Fibroblast of skin of right quadriceps (primary cell): ENCODE measurements at places on chromosomes 2 and 18.

- peak; percentile 49 for DNase-seq
These were observed 29.0 kb downstream of the ANO7 start for GRCh38 chr2:241217320-241218031.

DNA sequence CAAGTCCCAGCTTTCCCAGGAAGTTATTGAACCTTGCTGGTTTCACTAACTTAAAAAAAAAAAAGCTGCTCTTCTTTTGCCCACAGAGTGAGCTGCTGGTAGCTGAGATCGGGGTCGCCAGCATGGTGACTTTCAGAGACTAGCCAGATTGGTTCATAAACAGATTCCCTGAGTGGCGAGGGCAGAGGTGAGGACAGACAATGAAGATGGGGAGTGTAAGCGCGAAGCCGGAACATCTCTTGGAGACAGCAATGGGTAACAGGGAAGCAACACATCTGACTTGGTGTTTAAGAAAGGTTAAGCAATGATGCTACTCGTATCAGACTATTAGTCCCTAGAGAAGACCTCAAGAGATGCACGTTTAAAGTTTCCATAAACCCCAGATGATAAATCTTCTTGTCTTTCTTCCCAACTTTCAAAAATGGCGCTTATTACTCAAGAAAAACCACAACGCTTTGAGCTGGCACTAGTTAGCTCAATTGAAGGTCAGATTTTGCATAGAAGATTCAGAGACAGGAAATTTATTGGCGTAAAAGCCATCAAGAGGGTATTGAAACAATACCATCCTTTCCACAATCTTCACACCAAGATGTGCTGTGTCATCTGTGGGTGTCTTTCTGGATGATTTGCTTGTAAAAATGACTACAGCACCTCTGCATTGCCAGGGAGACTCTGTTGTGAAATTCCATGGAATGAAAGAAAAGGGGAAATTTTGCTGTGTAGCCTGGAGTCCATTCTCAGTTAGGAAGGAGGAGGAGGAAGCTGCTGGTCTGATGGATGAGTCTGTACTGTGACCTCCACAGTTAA lies 193.1 kb upstream of the CXCR4 start:
- no peak for DNase-seq

DNA sequence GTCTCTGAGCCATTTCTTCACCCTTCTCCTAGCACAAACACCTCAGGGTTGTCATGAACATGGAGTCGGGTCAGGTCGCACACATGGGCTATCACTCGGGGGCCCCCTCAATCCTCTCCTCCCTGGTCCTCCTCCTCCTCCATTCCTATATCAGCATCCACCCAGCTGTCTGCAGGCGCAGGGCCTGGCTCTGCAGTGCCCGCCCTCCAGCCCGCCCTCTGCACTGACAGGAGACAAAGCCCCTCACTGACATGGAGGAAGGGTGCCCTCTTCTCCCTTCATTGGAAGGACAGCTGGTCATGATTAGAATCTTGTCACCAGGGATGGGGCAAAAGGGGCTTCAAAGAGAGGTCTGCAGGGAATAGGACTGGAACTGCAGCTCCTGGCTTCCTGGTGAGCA lies 21.7 kb downstream of the HS1BP3 start:
- DNase-seq = no peak

DNA sequence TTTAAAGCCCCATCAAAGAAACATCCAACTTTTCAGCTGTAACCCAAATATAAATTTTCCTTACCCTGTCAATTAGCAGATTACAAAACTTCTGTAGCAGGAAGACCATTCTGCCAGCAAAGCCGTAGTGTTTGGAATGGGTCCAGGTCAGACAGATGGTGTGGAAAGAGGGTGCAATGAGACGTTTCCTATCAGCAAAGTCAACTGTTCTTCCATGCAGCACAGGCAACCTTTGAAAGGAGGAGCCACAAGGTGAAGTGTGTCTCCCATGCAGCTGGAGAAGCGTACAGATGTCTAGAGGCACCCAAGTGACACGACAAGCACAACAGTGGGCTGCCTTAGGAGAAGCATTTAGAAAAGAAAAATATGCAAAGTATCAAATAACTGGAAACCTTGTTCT lies 83.7 kb downstream of the SP3 start:
- DNase-seq = peak; percentile 29

DNA sequence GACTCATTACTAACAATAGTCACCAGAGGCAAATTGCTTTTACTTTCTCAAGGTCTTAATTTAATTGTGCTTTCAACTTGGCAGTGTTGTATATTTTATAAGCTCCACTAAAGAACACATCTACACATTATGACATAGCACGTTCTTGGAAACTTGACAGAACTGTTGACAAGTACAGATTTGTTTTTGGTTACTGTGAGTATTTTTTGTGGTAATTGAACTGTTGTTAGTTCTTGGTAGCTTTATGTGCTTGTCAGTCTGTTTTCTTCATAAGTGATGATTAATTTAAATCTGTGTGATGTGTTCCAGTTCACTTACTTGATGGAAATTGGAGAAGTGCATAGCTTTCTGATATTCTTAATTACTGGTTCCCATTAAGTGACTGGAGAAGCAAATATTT lies 63.9 kb downstream of the COMMD1 start:
- no peak for DNase-seq

- DNase-seq = peak; percentile 31
These were observed 2.3 kb downstream of the MEIS1 start for GRCh38 chr2:66437109-66437690.

DNA sequence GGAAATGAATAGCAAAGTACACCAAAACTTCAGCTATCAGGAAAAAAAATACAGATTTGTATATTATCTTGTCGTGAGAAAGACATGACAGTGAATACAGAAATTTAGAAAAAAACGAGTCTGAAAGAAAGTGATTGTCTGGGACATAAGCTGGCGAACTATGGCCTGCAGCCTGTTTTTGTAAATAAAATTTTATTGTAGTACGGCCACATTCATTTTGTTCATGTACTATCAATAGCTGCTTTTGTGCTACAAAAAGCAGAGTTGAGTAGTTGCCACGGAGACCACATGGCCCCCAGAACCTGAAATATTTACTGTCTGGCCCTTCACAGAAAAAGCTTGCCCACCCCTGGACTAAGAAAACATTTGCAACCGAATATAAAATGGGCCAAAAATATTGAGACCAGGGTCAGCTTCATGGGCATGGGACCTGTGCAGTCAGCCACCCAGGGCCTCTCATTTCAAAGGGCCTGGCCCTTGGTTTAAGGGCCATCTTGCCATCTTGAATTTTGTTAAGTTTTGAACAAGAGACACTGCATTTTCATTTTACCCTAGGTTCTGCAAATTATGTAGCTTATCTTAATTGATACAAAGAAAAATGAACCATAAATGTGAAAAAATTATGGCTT lies 17.9 kb downstream of the ANTXR1 start:
- DNase-seq = no peak

DNA sequence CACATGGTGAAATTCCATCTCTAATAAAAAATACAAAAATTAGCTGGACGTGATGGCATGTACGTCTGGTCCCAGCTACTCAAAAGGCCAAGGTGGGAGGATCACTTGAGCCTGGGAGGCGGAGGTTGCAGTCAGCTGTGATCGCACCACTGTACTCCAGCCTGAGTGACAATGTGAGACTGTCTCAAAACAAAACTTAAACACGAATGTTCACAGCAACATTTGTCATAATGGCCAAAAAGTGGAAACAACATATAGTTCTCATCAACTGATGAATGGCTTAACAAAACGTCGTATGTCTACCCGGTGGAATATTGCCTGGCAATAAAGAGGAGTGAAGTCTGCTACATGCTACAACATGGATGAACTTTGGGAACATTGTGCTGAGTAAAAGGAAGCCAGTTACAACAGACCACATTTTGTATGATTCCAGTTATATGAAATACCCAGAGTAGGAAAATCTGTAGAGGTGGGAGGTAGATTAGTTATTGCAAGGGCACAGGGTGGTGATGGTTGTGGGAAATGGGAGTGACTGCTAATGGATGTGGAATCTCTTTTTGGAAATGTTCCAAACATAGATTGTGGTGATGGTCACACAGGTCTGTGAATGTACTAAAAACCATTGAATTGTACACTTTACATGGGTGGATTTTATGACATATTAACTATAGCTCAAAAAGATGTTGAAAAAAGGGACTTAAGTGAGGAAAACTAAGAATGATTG lies 478.2 kb downstream of the PTPRM start:
- peak; percentile 48 for DNase-seq

- no peak for DNase-seq
These were observed 50.2 kb downstream of the SKA1 start for GRCh38 chr18:50424877-50425690.

DNA sequence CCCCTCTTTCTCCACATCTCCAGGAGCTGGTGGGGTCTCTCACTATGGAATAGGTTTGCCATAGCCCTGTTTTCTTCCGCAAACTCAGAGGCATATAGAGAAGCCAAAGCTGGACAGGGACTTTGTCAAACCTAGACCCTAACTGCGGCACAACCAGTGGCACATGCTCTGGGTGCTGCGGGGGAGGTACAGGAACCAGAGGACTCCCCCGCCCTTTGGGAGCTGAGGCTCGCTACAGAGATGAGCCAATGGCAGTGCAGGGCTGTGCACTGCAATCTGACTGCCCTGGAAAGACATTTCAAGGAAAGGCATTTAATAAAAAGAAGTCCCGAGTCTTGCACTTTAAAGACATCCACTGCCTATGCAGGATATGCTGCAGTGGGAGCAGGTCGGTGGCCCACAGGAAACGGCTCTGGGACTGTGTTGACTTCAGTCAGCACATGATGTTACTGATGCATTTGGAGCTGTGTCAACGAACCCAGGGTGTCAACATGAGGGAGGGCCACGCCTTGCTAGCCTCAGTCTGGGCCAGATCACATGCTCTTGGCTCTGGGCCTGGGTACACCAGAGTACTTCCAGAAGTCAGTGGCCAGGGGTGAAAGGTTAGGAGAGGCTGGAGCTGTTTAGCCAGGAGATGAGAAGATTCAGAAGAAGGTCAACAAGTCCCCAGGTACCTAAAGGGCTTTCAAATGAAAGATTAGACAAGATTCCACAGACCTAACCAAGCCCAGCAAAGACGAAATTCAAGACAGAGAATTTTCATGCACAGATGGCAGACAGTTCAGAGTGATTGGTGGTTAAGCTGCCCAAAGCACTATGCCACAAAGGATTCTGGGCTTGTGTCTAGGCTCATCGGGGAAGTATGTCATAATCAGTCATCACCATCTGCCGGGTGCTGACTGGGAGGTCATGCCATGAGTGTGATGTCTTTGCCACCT lies 8.2 kb downstream of the SLC35F6 start:
- DNase-seq = no peak

- DNase-seq = peak; percentile 42
These were observed 123.0 kb downstream of the MTX2 start for GRCh38 chr2:176392249-176392648.

GRCh38 chr18:939166-939565 lies 34.5 kb downstream of the ADCYAP1 start:
- peak; percentile 32 for DNase-seq

GRCh38 chr2:10282611-10283105 lies 20.0 kb upstream of the HPCAL1 start:
- no peak for DNase-seq
